CD4-positive, alpha-beta T cell treated with Interleukin-15 for 4 hours (primary cell): ENCODE measurements at places on chromosomes 4 and X.

DNA sequence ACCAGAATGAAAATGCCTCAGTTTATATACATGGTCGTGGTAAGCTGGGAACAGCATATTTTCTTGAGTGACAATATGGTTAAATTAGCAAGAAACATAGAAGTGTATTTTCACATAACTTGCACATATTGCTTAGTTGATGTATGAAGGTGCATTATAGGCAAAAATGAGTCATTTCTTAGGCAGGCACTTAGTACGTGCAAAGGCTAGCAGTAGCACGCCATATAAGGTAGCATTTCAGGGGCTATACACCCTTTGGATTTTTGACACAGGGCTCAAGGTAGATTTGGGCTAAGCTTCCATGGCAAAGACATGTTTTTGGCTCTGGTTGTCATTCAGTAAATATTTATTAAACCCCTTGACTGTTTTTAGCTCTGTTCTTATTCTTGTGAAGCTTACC lies 33.1 kb downstream of the PCDH7 start:
- DNase-seq: no peak

DNA sequence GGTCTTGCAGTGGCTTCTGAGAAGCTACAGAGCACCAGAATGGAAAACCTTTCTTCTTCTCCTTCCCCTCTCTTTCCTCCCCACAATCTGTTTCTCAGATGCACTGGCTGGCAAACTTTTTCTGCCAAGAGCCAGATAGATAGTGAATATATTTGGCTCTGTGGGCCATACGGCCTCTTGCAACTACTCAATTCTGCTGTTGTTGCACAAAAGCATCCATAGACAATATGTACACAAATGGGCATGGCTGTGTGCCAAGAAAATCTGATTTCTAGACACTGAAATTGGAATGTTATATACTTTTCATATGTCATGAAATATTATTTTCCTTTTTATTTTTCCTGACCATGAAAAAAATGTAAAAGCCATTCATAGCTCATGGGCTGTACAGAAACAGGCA lies 3.1 kb downstream of the PHEX start:
- no peak for DNase-seq

GRCh38 chrX:134236626-134237614 lies at the start of gene CCDC160:
Gene CCDC160, plus strand, starts transcription at chrX:134237182. Its CDS starts 7,619 bp downstream, at chrX:134244801.
- no peak for DNase-seq

DNA sequence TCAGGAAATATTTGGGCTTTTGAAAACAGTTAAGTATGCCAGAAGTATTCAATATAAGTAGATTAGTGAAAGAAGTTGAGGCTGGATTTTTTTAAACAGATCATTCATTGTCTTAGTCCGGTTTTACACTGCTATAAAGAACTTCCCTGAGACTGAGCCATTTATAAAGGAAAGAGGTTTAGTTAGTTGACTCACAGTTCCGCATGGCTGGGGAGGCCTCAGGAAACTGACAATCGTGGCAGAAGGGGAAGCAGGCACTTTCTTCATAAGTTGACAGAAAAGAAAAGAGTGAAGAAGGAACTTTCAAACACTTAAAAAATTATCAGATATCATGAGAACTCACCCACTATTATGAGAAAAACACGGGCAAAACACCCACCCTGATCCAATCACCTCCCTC lies 31.1 kb upstream of the CYLC1 start:
- no peak for DNase-seq

DNA sequence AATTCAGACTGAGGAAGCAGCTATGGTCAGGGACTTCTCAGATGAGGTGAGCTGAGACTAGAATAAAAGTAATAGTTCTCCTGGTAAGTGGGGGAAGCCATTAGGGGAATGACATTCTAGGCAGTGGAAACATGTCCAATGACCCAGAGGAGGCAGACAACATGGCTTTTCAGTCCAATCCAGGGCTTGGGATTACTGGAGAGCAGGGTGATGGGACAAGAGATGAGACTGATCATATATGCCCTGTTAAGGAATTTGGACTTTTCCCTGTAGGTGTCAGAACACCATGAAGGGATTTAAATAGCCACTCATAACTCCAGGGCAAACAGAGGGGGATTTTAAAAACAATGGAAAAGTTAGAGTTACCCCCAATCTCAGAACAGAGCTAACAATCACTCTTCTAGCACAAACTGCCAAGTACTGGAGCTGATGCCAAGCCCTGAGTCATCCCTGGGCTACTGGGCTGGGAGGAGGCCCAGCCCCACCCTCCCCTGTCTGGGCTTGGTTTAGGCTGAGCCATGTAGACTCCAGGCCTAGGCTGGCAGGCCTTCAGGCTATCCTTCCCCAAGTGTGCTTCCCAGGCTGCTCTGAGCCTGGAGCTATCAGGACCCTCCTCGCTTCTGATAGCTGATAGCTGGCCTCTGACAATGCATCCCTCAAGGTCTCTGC lies 22.7 kb upstream of the MSN start:
- DNase-seq: peak; percentile 21
